CD4-positive, alpha-beta T cell treated with Interleukin-10 for 1 hour (primary cell): ENCODE measurements at places on chromosomes 3 and 15.
A peak's percentile ranks its signal among the peaks of the same experiment; 100 is the strongest.

DNA sequence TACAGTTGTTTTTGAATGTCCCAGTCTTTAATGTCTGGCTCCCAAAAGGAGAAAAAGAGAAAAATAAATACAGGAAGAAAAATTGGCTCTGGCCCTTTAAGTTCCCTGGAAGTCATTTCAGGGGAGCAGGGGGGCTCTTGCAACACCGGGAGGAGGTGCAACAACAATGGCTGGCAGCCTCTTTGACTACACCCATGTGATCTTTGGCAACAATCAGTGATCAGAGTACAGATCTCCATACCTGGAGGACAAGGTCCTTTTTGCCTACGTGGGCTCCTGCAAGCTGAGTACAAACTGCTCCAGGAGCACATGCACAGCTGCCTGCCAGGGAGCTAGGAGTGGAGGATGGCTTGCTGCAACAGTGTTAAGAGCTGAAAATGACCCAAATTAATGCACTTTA is 63.9 kb downstream of the GLCE start:
- no peak for DNase-seq

- DNase-seq: no peak
Observed at GRCh38 chr3:107929088-107929487, 161.7 kb downstream of the CD47 start.

DNA sequence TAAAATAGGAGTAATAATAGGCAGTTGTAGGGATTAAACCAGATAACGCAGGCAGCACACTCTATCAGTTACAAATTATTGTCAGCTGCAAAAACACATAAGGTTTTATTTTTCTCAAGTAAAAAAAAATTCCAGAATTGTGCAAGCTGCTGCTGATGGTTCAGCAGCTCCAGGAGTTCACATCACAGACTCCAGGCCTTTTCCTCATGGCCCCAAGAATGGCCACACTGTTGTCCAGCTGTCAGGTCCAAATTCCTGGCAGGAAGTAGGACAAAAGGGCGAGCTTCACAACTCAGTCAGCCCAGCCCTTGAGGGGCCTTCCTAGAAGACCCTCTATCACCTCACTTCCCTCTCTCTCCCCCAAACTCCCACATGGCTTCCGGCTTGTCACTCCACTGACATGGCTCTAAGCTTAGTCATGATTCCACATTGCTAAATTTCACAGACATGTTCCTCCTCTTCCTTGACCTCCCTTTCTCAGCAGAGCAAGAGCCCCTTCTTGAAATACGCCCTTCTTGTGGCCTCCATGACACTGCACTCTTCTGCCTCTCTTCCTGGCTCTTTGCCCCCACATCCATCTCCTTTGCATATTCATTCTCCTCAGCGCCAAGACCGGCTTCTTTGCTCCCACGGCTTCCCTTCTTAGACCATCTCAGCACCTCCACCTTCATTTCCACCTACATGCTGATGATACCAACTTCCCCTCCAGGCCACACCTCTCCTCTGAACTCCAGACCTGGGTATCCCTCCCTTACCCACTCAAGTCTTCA is 27.4 kb upstream of the FAM174B start:
- DNase-seq: no peak

GRCh38 chr3:15256861-15257341 is 50.9 kb downstream of the CAPN7 start:
- DNase-seq: no peak

GRCh38 chr15:67833710-67834511 is 5.9 kb downstream of the RNU6-1 start:
- DNase-seq: peak; percentile 36

DNA sequence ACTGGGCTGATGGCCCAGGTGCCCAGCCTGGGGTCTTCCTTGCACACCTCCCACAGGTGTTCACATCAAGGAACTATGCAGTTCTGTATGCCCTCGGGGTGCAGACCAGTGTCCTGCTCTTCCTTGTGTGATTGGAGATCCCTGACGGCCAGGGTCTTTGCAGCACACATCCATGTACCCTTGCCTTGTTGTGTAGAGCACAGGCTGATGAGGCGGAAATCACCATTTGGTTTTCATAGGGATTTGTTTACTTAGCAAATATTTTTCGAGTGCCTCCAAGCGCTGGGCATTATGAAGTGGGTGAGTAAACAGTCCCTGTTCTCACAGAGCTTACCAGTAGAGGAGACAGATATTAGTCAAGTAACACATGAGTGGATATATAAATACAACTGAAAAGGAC is 209.3 kb upstream of the UMPS start:
- DNase-seq: no peak

GRCh38 chr3:61666615-61667330 is 105.4 kb downstream of the PTPRG start:
- no peak for DNase-seq

DNA sequence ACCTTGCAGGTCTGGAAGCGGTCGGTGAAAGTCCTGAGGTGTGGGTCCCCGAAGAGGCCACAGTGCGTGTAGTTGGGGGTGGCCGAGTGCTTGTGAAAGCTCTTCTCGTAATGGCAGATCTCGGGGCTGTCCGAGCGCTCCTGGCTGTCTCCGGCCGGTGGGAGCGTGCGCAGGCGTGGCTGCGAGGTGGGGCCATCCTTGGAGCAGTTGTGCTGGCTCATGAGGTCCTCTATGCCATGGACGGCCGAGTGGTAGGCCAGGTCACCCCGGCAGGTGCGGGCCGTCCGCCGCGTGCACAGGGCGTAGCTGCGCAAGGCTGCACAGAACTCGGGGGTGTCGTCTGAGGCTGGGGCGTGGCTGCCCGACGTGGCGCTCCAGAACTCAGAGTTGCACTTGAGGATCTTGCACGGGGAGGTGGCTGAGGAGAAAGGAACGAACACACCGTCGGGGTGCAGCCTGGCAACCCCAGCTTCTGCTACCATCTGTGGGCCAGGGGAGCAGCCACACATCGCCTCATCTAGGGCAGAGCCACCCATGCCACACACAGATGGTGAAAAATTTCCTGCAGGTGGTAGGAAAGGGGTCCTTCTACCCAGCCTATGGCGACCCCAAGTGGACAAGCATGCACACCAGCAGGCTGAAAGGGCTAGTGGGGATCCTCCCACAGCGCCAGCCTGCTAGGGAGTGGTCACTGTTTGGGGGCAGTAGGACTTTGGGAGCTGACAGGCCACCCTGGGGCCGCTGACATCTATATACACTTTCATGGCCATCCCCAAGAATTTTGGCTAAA is 36.7 kb downstream of the RGMA start:
- DNase-seq: peak; percentile 31

DNA sequence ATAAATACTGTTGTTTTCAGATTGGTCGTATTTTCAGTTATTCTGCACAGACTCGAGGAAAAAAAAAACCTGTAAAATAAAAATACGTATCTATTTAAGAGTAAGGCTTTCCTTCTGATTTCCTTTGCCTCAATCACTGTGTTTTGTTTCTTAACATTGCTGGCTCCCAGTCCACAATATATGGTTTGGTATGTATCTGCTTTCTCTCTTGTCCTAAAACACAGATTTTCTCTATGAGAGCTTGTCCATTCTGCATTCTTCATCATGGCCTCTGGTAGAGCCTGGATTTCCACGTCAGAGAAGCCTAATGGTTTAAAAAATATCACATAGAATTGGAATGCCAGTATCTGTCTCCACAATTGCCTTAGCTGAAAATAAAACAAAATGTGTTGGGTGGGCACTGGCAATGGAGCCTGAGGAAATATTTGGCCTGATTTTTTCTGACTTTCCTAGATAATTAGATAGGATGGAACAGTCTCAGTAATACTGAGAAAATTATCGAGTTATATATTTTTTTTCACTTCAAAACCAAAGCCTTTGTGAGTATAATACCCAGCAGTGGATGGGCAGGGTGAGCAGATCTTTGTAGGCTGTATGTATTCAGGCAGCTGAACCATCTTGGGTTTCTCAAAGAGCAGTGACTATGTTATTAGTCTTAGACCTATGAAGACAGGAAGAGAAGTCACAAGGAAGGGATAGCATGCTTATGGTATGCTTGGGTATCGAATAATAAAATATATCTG is 1.9 kb downstream of the CD200 start:
- DNase-seq: no peak

DNA sequence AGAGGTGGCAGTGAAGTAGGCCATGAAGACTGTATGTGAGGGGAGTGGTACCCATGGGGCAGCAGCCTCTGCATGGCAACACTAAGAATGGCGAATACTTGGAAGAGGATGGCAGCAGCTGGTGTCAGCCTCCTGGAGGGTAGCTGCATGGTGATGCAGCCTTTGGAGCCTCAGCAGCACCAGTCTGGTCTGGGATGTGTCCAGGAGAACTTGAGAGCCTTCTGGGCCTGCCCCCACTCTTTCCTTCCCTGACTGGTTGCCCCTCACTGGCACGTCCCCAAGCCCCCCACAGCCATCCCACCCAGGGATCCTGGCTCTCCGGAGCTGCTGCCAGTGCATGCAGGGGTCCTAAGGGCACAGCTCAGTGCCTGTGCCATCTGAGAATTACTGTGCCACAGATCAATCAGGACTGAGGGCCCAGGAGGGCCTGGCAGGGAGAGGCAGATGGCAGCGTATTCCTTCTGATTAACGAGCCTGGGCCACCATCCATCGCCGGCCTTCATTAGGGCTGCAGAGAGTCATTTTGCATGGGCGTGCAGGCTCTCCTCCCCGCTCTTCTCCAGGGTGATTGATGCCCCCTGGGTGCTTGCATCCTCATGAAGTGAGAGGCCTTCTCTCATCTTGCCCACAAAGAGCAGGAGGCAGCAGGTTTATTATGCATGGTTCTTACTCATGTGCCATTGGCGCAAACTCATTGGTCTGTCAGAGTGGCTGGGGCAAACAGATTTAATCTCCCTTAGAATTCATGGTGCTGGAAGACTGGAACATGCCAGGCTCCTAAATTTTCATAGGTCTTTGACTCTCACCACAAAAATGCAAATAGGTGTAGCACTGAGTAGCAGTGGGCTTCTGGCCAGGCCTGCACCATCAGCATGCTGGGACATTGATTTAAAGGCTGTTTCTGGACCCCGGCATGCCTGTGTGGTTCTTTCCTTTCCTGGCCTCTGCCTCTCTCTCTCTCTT is 116.8 kb downstream of the EPHB1 start:
- DNase-seq: no peak

DNA sequence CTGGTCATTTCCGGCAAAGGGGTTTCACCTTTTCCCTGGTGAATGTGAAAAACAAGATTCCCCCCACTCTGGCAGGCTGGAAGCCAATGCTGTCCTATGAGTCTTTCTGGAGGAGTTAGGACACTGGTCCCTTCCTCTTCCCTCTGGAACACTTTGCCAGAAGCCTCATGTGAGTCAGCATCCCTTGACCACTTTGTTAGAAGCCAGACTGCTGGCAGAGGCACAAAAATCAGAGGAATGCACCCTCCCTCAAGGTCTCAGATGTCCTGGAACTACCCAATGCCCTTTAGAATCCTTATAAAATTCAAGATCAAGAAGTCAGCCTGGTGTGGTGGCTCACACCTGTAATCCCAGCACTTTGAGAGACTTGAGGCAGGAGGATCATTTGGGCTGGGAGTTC is 26.6 kb downstream of the ITGB5 start:
- no peak for DNase-seq

DNA sequence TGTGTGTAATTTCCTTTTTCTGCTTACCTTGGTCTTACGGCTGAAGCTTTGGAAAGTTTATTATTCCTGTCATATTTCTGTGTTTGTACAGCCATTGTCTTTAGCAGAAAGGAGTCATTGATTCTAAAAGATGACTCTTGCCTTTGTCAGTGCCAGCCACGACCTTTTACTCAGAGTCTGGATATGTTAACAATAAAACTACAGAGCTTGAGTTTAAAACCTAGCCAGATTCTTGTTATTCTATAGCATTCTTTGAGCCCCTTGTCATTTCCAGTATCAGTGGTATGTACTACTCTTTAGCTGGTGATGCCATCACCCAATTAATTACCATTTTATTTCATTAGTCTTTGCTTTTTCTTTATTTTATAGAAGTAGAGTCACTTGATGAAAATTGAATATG is 142.4 kb downstream of the TCF12 start:
- no peak for DNase-seq

DNA sequence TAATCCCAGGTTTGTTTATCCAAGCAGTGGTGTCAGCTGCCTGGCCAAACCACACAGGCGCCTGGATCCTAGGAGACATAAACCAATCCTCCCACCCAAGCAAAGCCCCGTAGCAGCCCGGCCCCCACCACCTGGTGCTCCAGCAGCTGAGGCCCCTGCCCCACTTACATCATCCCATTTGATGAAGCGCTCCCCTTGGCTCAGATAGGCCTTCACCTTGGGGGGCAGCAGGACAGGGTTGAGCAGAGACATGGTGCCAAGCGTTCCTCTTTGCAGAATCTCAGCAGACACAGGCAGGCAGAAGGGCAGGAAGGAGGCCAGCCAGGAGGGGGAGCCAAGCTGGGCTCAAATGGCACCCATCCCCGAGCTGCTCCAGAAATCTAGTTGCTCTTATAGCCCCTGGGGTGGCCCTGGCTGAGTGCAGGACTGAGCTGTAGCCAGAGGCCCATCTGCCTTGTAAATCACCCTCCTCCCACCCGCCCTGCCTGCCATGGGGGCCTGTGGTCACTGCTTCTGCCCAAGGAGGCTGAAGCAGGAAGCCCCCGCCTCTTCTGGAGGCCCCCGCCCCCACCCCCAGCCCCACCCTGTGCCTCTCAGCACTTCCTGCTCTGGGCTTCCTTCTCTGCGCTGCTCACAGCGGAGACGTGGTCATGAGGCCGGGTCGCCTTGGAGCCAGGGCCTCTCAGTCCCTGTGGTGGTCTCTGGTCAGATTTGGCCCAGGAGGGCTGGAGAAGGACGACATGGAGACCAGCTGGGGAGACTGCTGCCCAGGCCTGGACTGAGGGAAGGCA is at the start of gene PLCB2:
TSS of gene PLCB2 (minus strand) at position 515 of the 791 bp plus-strand sequence. CDS start at position 252, 263 bp downstream.
- DNase-seq: peak; percentile 69

GRCh38 chr3:123386477-123387040 is 62.3 kb downstream of the ADCY5 start:
- DNase-seq: no peak

DNA sequence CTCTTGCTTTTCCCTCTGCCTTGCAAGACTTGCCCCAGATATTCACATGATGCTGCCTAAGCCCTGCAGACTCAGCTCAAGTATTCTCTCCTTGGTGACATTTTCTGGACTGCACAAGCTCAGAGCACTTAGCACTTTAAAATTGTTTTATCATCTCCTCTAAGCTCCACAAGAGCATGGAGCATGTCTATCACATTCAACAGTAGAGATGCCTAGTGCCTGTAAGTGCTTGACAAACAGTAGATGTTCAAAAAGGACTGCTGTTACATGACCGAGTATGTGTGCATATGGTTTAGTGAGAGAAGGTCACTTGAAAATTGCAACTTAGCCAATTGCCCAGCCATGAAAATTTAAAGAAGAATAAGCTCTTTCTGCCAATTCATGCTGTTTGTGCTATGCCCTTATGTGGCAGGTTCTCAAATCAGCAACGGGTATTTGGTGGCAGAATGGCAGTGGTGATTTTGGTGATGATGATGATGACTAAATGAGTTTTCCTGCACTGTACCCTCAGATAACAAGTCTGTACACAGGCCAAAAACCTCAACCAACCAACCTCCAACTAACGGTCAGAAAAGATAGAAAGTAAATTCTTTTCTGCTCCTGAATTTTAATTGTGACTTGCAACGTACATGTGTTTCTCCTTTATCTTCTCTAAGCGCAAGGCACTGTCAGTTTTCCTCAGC is 647.2 kb upstream of the UBE2E2 start:
- no peak for DNase-seq

GRCh38 chr3:102066470-102066869 is 217.2 kb downstream of the NFKBIZ start:
- no peak for DNase-seq
